ENCODE measurements at places on chromosomes 2 and 18. TPM values are rescaled to one million over a fixed set of nuclear protein-coding genes. Genes with fewer than 3 reads are reported as not detected.

MYL1 gene
- not detected for polyA plus RNA-seq

ZCCHC2 gene
- polyA plus RNA-seq, result 62.5 TPM

ONECUT2 gene
- 3.7 TPM for polyA plus RNA-seq

SERPINB13 gene
- not detected for polyA plus RNA-seq

LYPD1 gene
- not detected for polyA plus RNA-seq

PTGR3 gene
- polyA plus RNA-seq, result 23.5 TPM

MAPRE3 gene
- polyA plus RNA-seq, result 0.73 TPM

BMP10 gene
- not detected for polyA plus RNA-seq

FEV gene
- polyA plus RNA-seq, result not detected

TXNDC2 gene
- not detected for polyA plus RNA-seq
